Omental fat pad (tissue), 4 donors: ENCODE measurements at places on chromosomes 2 and 18.

DNA sequence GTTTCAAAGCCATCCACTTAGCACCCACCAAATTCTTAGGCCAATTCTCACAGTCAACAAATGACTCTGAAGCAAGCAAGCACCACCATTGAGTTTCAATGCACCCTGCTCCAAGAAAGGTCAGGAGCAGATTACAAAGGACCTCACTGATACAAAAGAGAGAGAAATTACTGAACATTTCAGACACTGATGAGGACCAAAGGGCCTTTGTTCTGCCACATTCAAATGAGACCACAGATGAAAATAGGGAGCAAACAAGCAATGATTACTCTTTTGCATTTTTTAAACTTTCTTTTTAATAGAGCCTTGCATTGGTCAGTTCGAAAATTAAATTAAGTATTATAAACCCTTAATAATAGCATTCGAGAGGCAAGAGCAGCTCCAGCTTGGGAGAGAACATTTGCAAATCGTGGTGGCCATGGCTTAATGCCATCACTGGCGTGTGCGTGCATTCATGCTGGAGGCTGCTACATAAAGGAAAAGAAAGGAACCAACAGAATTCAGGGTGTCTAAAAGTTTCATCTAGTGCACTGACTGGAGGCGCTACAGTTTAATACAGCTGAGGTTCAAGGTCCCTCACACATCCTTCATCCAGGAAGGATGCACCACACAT is 87.5 kb downstream of the KLF7 start:
- DNase-seq = no peak

DNA sequence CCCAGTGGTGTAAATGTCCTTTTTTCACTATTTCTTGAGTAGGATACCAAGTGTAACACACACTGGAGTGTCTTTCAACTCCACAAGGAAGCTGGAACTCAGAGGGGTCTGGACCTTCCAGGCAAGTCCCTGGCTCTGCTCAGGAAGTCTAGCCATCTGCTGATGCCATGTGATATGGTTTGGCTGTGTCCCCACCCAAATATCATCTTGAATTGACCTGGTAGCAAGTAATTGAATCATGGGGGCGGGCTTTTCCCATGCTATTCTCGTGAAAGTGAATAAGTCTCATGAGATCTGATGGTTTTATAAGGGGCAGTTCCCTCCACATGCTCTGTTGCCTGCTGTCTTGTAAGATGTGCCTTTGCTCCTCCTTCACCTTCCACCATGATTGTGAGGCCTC is 99.4 kb upstream of the CDC42EP3 start:
- DNase-seq = no peak

DNA sequence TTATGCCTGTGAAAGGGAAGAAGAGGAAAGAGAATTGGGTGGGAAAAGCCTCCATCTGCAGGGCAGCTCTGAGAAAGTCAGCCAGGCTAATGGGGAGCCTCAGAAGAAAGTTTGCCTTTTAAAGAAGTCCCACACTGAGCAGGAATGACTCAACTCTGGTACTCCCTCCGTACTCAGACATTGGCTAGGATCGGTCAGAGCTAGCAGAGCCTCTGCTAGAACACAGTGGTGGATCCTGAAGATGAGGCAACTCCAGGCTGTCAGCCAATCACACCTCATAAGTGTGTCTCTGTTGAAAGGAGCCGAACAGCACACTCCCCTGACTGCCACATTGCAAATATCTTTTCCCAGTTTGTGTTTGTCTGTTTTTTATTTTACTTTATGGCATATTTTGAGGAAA is 96.9 kb downstream of the HNRNPLL start:
- peak; percentile 41 for DNase-seq

DNA sequence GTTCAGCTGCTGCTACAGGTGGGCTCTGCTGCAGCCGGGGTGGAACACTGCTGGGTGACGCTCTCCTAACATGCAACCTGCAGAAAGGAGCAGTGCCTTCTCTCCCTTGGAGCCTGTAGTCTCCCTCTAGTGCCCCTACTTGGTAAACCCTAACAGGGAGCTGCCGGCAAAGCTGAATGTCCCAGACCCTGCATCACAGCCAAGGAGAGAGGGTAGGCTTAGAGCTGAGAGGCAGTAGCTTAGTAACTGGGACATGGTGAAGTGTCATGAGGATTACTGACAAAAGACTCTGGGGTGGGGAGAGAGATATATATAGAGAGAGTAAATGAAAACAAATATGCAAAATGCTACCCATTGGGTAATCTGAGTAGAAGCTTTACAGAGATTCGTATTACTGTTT is 9.9 kb downstream of the NCAPH start:
- no peak for DNase-seq

- no peak for DNase-seq
Observed at GRCh38 chr2:46531863-46532262, 52.5 kb downstream of the TMEM247 start.
